Activated naive CD4-positive, alpha-beta T cell treated with anti-CD3 and anti-CD28 coated beads, Interleukin-2, amount 50 U/mL, for 72 hours (primary cell): ENCODE measurements at places on chromosomes 2 and 18.

DNA sequence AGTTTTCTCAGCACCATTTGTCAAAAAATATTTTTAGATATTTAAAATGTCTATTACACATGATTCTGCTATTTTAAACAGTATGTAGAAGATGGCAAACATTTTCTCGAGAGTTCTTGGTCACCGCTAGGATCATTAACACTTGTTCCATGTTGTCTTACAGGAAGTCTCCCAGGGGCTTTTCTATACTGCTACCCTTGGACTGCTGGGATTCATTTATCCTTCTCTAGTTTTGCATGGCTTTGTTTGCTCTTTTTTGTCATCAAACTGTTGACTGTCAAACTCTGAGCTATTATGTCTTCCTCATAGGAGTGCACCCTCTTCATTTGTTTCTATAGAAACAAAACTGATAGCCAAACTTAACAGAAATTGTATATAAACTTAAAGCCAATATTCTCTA, 184.9 kb downstream of the CDCA7 start:
- no peak for DNase-seq

DNA sequence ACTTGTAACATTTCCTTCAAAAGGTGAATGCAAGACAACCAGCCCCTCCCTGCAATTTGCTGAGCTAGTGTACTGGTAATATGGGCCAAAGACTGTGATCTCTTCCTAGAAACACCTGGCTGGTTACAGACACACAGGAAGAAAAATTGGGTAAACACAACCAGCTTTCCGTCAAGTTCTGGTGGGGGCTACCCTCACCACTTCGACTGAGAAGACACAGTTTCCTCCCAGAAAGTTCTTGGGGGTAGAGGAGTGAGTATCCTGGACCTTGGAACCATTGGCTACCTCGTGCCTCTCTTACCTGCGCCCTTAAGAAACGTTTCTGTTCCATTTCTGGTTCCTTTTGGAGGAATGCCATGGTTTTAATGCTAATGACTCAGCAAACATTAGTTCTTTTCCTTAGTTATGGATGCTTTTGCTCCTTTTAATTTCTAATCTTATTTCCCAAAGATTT, 120.9 kb upstream of the DLX2 start:
- no peak for DNase-seq

GRCh38 chr2:152693033-152693432, 24.2 kb downstream of the PRPF40A start:
- no peak for DNase-seq

GRCh38 chr2:218003981-218004419, 1.2 kb upstream of the TNS1 start:
- no peak for DNase-seq

DNA sequence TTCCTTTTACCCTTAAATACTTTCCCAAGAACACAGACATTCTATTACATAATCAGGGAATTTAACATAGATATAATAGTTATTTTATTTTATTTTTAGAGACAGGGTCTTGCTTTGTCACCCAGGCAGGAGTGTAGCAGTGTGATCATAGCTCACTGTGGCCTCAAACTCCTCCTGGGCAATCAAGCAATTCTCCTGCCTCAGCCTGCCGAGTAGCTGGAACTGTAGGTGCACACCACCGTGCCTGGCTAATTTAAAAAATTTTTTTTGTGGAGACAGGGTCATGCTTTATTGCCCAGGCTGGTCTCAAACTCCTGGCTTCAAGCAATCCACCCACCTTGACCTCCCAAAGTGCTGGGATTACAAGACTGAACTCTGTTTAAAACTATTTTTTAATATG, 45.6 kb downstream of the SLC4A1AP start:
- no peak for DNase-seq
